ENCODE measurements at places on chromosomes 5 and 9. TPM values are rescaled to one million over a fixed set of nuclear protein-coding genes. Genes with fewer than 3 reads are reported as not detected.

- no peak overlapping the region for H3K4me3 ChIP-seq
- no peaks in the 10 kb centered on the region for H3K36me3 ChIP-seq
- H3K27me3 ChIP-seq = no peaks in the 10 kb centered on the region
- H3K27ac ChIP-seq = no peak overlapping the region
Observed at GRCh38 chr5:55584398-55585205, 49.8 kb upstream of the PLPP1 start.

GRCh38 chr9:35658137-35658967 is at the start of gene CCDC107:
Gene CCDC107, plus strand, starts transcription at chr9:35658292. Its CDS starts 88 bp downstream, at chr9:35658380.
- no peaks in the 10 kb centered on the region for H3K27me3 ChIP-seq
- peak within 1 kb of the TSS; percentile 100 for H3K27ac ChIP-seq
- peak; percentile 70 for DNase-seq
- peaks cover 71% of the 10 kb centered on the region for H3K4me1 ChIP-seq

DNA sequence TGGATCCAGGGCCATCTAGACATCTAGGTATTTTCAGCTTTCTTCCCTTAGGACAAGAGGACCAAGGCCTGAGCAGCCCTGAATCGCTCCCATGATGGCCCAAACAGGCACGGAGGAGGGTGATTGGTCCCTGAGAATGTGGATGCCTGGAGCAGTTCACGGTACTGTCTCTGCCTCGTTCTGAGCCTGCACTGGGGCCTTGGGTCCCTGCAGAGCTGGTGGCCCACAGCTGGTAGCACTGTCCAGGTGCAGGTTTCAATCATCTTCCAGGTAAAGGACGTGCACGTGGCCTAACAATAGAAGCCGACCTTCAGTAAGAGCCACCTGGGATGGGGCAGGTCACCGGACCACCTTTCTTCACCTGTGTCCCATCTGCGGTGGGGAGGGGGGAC is 19.4 kb upstream of the FCN1 start:
- no peaks in the 10 kb centered on the region for H3K36me3 ChIP-seq
- H3K27me3 ChIP-seq = peaks cover 84% of the 10 kb centered on the region
- H3K4me1 ChIP-seq = no peaks in the 10 kb centered on the region
- no peak for DNase-seq

- no peak overlapping the region for H3K4me3 ChIP-seq
- H3K27me3 ChIP-seq = no peaks in the 10 kb centered on the region
- H3K4me1 ChIP-seq = peaks cover 14% of the 10 kb centered on the region
- no peak overlapping the region for H3K27ac ChIP-seq
- peaks cover 2% of the 10 kb centered on the region for H3K36me3 ChIP-seq
Observed at GRCh38 chr5:87300744-87301143, 33.1 kb downstream of the RASA1 start.

- DNase-seq = peak; percentile 14
- H3K36me3 ChIP-seq = peaks cover 59% of the 10 kb centered on the region
Observed at GRCh38 chr9:92208693-92209524, 84.6 kb downstream of the IARS1 start.

The GFPT2 gene
- 0.10 TPM for total RNA-seq

DNA sequence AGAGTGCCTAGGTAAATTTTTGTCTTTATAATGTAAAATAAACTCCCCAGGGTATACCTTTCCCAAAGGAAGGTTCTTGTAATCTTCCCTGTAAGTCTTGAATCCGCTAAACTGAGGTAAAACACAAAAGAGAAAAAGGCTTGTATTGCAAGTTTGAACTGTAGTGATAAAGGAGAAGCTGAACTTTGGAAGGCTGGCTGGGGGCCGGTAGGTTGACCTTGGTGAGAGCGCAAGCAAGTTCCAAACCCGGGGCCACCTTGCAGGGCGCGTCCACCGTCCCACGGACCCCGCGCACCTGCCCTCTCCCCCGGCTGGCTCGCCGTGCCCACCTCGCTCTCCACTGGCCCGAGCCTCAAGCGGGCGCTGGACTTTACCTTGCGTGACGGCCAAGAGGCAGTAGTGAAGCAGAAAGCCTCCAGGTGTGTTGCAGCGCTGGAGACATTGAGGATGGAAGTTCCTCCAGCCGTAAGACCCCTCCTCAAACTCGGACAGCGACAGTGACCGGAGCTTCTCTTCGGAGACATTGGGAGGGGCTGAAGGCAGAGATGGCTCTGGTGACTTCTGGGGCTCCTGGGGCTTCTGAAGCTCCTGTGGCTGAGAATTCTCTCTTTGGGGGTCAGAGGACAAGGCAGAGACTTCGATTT is 428 bp downstream of the SLCO4C1 start:
- H3K27ac ChIP-seq = peak overlapping the region; percentile 61
- H3K27me3 ChIP-seq = no peaks in the 10 kb centered on the region
- H3K4me1 ChIP-seq = peaks cover 38% of the 10 kb centered on the region
- peak overlapping the region; percentile 90 for H3K4me3 ChIP-seq

GRCh38 chr9:134768709-134769351 is 111.8 kb upstream of the FCN2 start:
- no peak overlapping the region for H3K4me3 ChIP-seq
- no peaks in the 10 kb centered on the region for H3K36me3 ChIP-seq
- no peak overlapping the region for H3K27ac ChIP-seq
- no peaks in the 10 kb centered on the region for H3K4me1 ChIP-seq
- DNase-seq = no peak

- H3K27ac ChIP-seq = no peak overlapping the region
- peaks cover 13% of the 10 kb centered on the region for H3K4me1 ChIP-seq
- DNase-seq = no peak
- H3K36me3 ChIP-seq = peaks cover 34% of the 10 kb centered on the region
- H3K27me3 ChIP-seq = no peaks in the 10 kb centered on the region
Observed at GRCh38 chr5:76663573-76663972, 40.4 kb upstream of the F2RL2 start.

All from HepG2 (cell line).